ENCODE measurements at places on chromosomes 4 and X.

DNA sequence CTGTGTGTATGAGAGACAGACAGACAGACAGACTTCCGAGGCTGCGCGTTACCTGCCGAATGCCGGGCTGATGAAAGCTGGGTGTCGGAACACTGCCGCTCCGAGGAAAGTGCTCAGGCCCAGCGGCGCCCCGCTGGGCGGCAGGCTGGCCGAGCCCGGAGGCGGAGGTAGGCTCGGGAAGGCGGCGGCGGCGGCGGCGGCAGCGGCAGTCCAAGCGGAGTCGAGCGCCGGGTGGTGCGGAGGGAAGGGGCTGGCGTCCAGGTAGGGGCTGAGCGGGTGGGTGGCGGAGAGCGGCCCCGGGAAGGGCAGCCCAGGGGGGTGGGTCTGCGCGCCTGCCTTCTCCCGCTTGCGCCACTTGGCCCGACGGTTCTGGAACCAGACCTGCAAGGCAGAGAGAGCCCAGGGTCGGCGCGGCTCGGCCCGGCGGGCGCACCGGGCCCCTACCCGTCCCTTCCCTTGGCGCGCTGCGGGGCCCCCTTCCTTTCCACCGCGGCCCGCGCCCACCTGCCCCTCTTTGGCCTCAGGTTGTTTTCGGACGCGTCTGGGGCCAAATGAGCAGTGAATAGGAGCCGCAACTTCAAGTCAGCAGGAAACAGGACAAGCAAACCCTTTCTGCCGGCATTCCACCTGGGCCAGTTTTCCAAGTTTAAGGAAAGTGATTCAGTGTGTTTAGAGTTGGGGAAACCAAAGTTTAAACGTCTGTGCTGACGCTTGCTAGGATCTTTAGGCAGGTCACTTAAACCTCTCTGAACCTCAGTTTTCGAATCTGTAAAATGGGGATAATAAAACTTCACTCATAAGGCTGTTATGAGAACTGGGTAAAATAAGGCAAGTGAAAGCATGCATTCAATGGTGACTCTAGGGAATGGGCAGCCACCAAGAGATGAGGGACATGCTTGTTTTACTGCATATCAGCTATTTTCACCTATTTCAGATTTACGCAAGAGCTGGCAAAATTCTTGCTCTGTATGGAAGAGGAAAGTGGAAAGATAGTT lies 8.4 kb downstream of the ARX start:
- peak; percentile 63 for DNase-seq

GRCh38 chrX:69389101-69389501 lies 115.0 kb upstream of the NALF2 start:
- no peak for DNase-seq

DNA sequence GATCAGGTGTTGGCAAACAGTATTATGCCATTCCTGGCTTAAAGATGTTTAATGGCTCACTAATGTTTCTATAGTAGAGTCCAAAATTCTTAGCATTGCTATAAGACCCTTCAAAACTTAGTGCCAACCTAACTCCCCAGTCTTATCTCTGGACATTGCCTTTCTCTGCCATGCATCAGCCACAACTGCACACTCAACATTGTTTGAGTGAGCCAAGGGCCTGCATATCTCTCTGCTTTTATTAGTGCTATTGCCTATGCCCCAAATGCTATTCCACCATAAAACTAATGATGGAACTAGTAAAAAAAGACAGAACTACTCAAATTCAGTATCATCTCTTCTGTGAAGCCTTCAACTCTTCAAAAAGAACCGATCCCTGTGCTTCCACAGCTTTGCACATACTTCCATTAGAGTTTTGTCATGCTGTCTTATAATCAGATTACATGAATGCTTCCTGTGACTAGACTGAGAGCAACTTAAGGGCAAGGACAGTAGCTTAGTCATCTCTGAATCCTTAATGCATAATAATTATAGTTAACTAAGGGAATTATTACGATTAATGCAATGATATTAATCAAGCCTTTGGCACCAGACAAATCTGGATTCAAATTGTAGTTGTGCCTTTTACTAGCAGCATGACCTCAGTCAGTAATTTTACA lies 53.7 kb downstream of the CHM start:
- DNase-seq: no peak

DNA sequence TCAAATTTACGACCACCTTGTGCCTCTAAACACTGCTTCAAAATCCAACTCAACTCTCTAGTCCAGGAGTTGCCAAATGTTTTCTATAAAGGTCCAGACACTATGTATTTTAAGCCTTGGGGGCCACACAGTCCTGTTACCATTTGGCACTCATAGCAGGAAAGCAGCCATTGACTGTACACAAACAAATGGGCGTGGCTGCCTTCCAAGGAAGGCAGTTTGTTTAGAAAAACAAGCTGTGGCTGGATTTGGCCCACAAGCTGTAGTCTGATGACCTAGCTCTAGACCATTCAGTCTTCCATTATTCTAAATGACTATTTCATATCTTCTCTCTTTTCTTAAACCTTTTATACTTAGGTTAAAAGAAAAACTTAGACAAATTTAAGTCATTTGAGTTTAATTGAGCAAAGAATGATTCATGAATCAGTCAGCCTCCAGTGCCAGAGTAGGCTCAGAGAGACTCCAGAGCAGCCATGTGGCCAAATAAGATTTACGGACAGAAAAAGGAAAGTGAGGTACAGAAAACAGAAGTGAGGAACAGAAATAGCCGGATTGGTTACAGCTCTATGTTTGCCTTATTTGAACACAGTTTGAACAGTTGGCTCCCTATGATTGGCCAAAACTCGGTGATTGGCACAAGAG lies 825.8 kb upstream of the LCORL start:
- no peak for DNase-seq

DNA sequence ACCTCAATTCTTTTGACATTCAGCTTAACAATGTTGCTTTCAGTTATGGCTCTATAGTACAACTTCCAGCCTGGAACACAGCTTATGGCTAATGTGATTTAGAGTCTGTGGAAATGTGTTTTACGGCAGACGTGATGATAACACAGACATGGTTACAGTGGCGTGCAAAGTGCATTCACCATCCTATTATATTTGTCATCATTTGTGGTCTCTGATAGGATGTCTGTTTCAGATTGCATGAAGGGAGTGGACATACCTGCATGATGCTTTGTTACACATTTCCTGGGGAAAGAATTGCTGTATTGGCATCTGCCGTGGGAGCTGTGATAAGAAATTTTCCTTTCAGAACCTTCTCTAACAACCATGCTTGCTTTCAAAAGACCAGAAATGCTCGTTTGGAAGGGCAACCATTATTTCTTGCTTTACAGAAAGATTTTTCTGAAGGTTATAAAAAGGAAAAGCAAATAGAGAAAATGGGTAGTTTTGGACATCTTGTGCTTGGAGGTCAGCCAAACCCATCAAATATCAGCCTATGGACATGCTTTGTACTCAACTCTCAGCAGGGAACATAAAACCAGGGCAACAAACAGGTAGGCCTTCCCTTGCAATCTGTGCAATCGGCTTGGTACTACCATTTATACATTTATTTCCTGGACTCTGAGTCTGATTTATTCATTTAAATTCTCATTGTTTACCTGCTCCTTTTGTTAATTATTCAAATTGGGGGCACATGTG lies 273.9 kb downstream of the TLL1 start:
- DNase-seq: no peak

DNA sequence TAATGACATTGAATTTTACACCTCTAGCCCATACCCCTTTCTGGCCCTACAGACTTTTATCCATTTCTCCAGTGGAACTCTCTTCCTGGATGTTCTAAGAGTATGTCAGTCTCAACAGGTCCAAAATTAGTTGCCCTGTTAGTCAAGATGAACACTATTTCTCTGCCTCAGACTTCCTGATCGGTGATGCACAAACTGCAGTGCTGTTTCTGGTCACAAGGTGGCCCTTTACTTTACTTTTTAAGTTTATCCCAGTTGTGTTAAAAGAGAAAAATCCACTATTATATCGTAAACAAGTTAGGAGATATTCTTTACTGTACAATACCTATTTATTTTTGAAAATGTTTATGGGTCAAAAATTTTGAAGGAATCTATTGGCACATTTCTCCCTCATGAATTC lies 13.1 kb downstream of the TCEAL7 start:
- no peak for DNase-seq

DNA sequence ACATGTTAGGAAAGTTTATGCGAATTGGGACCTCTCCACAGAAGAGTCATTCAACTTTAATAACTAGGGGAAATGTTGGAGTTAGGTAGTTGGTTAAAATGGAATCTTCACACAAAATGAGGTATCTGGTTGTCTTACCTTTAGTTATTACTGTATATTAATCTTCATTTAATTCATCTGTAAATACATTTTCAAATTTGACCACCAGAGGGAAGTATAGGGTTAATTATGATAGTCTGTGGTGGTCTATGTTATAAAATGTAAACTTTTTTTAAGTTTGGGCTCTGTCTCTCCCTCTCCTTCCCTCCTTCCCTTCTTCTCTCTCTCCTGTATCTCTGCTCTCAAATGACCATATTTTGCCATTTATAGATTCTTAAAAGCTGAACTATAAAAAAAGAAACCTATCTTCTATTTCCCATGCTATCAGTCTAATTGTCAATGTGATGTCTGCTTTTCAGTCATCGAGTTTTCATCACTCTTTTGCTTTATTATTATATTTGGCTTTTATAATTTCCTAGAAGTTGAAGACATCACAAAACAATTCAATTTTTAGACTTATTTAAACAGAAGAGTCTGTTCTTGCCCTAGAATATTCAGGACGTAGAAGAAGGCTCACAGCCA lies 49.8 kb downstream of the TMEM144 start:
- DNase-seq: no peak

DNA sequence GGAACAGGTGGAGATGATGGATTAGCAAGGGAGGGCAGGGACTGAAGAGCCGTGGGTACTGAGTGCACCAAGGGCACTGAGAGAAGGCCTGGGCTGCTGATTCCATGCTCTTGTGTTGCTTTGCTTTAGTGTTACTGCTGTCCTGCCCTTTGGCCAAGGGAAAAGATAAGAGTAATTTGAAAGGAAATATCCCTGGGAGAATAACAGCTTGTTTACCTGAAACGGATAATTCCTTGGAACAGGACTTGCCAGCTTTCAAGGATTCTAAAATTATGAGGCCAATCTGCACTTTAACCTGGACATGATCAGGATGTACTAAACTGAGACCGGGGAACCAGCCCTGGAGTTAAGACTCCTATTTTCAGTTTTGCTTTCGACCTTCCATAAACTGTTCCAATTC lies 20.4 kb downstream of the FAM9C start:
- no peak for DNase-seq

DNA sequence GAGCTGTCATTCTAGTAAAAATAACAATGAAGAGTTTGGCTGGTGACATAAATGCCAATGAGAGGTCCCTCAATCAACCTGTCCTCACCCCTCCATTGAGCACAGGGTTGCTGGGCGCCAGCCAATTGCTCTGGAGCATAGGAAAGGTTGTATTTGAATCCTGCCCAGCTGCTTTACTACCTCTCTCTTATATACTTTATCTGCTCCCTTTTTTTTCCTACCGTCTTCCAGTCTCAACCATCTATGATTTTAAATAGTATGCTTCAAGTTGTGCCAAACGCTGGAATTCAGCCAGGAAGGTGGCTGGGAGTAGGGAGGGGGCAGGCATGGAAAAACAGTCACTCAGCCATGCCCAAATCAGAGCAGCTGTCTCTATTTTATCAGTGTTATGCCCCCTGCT lies 153.8 kb downstream of the NR3C2 start:
- no peak for DNase-seq

DNA sequence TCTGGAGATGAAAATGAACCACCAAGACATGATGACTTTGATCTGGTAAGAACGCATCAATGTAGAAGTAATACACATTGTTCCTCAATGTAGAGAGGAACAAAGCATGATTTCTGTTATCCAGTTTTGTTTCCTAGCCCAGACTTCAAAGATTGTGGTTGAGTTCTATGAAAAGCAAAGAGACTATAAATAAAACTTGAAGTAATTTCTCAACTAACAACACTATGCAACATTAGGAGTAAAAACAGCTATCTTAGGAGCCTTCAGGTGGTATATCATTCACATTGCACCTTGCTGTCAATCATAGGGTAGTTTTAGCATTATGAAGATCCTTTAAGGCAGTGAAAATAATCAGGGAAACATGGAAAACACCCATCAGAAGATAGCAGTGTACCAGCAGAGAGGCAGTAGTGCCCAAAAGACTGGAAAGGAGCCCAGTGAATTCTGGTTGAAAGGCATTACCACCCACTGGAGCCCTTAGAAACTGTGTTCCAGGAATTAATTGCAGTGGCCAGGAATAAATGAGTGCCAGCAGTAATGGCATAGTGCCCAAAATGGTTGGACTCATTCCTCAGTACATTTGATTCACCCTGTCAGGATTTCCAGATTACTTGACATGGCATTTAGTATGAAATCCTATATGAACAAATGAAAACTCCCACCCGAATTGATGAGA lies 300.7 kb upstream of the CXXC4 start:
- DNase-seq: no peak

DNA sequence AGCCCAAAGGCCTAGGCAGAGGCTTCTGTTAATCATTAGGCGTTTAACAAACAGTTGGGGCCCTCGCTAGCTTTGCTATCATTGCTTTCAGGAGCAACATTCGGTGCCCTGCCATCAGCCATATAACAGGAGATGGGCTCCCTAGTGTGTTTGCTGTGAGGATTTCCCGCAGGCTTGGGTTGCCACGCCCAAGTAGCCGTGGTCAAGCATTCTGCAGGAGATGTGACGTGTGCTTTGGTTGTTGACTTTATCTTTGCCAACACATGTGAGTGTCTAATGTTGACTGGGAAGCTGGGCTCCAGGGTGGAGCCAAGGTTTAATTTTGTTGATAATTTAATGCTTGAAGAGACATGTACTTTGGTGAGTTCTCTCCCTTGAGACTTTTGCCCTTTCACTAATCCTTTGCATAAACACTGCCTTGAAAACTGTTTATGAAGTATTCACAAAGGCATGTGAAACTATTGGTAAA lies 184.6 kb upstream of the KIT start:
- DNase-seq: peak; percentile 22

DNA sequence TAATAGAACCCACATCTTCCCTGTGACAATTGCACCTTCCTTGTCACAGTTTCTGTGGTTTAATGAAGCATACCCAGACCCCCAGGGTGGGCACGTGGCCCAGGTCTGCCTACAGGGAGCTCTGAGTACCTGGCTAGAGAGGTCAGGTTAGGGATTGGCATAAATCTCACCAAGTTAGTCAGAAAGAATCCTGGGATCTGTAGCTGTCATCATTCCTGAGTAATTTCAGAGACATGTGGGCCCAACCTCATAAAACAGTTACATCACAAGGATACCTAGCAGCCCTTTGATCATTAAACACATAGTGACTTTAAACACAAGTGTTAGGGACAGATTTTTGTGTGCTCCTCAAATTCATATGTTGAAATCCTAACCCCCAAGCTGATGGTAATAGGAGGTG lies 123.0 kb downstream of the KDR start:
- no peak for DNase-seq
